ENCODE measurements at places on chromosomes 6 and 20. TPM values are rescaled to one million over a fixed set of nuclear protein-coding genes. Genes with fewer than 3 reads are reported as not detected.

DNA sequence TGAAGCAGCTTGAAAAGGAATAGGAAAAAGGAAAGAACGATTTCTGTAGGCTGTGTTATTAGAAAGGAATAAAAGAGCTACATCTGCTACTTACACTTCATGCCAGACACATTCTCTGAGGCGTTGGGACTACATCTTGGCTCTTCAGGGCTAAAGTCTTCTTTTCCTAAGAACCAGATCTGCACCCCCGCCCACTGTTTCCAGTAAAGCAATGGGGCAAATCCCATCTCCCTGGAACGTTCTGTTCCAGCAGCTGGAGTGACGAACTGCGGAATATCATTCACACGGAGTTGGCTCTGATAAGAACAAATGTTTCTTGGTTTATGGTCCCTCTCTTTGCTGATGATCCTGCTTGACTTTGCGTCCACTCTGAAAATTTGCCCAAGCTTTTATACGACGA, 26.9 kb downstream of the FAM50B start:
- DNase-seq, result no peak

- DNase-seq, result no peak
These were observed 187.8 kb downstream of the SYNDIG1 start for GRCh38 chr20:24657196-24657595.

DNA sequence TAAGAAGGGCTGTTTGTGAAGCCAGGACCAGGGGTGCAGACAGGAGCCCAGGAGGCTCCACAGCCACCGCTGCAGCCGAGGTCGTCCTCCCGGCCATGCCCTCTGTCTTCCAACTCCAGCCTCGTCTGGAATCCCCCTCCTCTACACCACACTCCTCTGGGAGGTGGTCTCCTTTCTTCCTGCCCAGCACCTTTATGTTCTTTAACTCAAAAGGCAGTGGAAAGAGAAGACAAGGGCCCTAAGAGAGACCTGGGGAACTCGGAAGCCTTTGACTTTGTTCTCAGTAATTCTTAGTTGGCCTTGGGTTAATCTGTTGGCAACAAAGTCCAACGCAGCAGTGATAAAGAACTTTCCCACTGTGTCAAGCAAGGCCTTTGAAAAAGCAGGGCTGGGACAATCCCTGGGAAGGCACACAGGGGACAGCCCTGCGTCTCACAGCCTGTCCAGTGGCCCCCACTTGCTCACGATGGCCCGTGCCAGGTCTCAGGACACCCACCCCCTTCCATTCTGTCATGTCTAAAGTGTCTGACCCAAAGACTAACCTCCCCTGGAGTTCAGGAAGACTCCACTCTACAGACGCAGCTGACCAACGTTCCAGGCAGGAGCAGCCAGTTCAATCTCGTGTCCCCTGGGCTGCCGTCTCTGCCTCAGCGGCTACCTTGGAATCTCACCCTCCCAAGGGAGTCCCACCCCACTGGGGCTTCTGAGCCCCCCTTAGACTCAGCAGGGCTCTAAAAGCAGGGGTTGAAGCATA, 42.8 kb upstream of the FAM50B start:
- DNase-seq, result no peak

GRCh38 chr6:14254505-14254904, 136.9 kb downstream of the CD83 start:
- no peak for DNase-seq

DNA sequence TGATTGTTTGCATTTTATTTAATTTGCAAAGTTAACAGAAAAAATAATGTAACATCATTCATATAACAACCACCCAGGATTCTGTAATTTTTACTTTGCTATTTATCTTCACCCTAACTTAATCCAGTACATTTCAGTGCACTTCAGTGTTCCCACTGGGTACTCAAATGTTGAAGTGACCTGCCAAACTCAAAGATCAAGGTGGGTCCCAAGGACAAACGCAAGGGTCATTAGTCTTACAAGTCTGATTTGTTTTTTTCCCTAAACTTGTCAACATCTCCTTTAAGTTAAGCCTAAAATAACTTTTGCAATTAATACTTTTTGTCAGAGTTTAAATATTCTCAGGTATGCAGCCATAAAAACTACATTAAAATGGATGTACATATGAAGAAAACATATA, 53.0 kb downstream of the MOXD1 start:
- no peak for DNase-seq

DNA sequence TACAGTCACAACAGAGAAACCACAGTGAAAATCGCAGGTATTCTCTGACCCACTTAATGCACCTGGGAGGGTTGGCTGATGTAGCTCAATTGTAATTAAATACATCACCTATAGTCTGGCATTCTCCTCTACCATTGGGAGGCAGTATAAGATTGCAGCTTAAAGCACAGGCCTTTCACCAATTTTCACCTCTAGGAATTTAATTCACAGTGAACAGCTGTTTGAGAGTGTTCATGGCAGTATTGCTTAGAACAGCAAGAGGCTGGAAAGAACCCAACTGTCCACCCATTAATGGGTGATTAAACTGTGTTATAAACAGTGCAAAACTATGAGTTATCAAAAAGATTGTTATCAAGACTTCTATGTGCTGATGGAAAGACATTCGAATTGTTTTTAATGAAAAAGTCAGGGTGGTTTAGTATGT, 2.0 kb downstream of the EDEM2 start:
- DNase-seq, result no peak

Gene ASIP
- total RNA-seq, result not detected

Gene SOX18
- total RNA-seq, result 0.41 TPM

Gene SLC17A1
- total RNA-seq, result not detected

Gene OVOL2
- 0.41 TPM for total RNA-seq
